Astrocyte of the hippocampus (primary cell): ENCODE measurements at places on chromosomes 11 and 22.
A peak's percentile ranks its signal among the peaks of the same experiment; 100 is the strongest.

- DNase-seq = peak; percentile 51
Observed at GRCh38 chr11:127493330-127494022, 492.9 kb upstream of the KIRREL3 start.

GRCh38 chr11:59187587-59187986, 15.7 kb downstream of the DTX4 start:
- DNase-seq = no peak

DNA sequence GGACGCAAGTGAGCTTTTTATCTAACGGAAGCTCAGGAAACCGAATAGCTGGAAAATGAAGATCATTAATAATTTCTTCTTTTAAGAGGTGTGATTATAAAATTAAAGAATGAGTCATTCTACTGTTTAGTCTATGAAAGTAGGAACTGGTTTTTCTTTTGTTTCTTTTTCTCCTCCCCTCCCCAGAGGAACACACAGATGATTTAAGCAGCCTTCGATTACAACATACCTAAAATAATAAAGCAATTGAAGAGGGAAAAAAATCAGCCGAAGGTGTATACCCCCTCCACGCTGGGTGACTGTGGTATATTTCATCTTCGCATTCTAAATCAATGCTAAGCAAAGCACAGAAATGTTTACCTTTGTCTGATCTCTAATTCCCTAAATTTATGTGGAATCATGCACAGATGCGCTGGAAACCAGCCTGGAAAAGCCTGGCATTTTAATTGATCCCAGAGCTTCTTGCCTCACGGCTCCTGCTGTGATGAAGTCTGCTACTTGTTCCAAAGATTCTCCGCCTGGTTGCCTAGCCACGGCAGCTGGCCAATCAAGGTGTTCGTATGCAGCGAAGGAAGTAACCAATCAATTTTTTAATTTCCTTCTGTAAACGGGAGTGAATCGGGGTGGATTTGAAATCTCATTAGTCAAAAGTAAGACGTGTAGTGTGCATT, 133.9 kb downstream of the FANCF start:
- peak; percentile 79 for DNase-seq

DNA sequence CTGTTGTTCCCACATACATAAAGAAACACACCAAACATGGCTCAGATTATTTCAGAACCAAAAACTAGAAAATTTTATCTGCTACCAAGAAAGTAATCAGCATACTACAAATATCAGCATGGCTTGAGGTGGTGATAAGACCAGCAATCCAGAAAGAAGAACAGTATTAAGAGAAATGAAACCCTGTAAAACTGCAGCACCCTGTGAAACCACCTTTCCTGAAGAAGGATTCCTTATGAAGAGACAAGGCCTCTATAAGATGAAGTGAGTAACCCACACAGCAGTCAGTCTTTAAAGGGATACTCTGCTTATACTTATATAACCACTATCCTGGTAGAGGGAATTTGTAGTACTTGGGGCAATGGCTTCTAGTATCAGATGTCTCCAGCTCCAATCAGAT, 49.9 kb downstream of the RSF1 start:
- no peak for DNase-seq

- no peak for DNase-seq
Observed at GRCh38 chr11:34443136-34443535, 4.4 kb downstream of the CAT start.
